Activated T-cell treated with anti-CD3 and anti-CD28 coated beads, Interleukin-2, amount 50 U/mL, for 1 hour (primary cell): ENCODE measurements at places on chromosomes 6 and 20.

DNA sequence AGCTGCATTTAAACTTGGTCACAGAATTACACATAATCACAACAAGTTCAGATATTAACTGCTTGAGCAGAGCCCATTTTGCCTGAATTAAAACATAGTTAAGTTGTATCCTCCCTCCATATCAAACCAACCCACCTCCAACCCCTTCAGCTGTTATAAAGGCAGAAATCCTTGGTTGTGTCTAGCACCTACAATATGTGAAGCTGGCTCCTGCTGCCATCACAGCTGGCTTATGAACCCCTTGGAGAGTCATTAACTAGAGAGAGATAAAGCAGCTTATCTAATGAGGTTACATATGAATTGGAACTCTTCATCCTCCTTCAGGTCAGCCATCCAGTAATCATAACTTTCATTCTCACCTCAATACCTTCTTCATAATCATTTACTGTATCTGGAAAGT lies 101.8 kb downstream of the EPHA7 start:
- DNase-seq = no peak

- no peak for DNase-seq
Observed at GRCh38 chr6:108336971-108337370, 42.1 kb downstream of the AFG1L start.

DNA sequence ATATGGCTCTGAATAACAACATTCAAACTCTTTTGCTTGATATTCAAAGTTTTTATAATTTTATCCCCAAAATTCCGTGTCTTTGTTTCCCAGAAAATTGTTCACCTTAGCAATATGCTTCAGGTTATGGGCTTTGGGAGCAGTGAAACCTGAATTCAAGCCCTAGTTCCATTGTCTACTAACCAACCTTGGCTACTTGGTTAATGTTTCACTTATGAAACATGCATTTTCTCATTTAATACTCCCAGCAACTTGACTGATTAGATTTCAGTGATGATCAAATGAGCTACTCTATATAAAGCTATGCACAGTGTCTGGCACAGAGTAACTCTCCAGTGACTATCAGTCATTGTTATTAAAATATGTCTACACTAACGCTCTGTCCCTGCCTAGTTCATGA lies 192.2 kb upstream of the TENT5A start:
- DNase-seq = no peak

GRCh38 chr20:41342474-41343464 lies 2.1 kb downstream of the LPIN3 start:
- no peak for DNase-seq

DNA sequence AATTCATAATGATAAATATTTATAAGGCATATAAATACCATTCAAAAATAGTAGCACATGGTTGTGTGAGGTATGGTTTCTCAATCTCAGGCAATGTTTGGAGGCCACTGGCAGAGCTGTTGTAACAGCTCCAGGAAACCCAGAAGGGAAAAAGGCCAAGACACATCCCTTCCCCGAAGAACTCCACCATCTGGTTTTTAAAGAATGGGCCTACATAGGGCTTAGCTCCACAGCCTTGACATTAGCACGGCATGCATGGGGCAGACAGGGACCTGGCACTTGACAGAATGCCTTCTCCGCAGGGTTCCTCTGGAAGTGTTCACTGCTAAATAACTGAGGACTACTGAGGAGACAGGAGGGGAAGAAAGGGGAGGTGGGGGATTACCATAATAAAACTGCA lies 16.1 kb upstream of the FOXO3 start:
- no peak for DNase-seq

DNA sequence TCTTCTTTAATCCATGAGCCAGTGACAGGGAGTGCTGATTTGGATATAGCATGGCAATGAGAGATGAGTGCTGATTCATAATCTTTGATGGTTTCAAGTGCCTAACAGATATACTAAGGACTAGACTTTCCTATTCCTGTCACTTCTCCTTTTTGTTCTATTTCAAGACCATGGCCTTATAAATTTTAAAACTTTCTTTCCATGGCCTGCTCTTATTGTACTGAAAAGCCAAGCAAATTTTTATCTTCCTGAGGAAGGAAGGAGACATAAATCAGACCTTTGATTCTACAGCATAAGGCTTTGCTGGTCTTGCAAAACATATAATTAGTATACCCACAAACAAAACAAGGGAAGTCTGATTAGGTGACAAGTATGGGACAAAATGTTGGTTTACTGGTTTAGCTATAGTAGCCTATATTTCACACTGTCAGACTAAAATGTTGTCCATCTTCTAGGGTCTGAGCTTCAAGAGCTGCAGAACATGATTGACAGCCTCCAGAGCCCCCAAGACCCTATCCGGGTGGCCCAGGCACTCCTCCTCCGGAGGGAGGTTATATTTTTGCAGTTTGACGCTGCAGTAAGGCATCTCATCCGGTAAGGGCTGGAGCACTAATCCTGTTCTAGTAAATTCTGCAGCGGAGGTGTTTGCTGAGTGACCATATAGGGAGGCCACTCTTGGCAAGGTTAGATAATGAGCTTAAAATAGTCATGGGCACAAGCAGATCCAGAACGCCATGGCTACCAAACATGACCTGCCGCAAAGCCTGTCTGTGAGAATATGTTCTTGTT lies 82.3 kb downstream of the CD164 start:
- no peak for DNase-seq

DNA sequence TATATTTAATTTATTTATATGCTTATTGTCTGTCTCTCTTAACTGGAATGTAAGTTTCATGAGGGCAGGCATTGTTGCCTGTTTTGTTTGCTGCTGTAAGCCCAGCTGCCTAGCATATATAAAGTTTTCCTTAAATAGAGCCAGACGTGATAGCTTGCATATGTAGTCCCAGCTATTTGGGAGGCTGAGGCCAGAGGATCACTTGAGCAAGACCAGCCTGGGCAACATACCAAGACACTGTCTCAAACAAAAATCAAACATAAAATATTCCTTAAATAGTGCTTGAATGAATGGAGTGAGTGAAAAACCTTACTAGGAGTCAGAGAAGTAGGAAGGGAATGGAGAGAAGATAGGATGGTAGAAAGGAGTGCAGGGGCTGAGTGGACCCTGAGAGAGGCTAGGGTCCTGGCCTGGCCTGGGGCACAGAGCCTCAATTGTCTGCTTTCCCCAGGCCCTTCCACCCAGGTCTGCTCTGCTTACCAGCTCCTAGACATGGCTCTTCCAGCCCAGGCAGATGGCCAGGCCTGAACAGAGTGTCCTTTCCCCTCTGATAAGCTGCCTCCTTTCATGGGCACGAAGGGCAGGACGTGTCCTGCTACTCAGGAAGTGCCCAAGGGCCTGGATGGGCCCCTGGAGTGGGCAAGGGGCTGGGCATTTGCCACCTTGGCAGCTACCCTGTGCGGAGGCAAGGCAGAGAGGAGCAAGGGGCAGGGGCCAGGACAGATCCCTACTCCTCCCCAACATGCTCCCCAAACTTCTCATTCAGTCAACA lies 17.7 kb upstream of the BAK1 start:
- DNase-seq = no peak

DNA sequence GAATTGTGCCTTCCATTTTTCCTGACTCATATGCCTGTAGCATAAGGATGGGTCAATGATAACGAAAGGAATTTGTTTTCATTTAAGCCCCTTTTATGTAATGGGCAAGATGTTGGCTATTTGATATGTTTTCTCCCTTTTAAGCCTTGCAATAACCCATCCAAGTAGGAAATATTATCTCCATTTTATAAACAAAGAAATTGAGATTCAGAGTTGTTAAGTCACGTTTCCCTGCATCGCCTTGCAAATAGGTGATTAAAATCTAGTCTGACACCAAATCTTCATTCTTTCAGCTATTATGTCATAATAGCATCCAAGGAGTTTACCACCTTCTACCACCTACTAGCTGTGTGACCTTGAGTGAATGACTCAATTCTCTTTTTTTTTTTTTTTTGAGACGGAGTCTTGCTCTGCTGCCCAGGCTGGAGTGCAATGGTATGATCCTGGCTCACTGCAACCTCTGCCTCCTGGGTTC lies 7.0 kb downstream of the HNF4A start:
- DNase-seq = no peak

DNA sequence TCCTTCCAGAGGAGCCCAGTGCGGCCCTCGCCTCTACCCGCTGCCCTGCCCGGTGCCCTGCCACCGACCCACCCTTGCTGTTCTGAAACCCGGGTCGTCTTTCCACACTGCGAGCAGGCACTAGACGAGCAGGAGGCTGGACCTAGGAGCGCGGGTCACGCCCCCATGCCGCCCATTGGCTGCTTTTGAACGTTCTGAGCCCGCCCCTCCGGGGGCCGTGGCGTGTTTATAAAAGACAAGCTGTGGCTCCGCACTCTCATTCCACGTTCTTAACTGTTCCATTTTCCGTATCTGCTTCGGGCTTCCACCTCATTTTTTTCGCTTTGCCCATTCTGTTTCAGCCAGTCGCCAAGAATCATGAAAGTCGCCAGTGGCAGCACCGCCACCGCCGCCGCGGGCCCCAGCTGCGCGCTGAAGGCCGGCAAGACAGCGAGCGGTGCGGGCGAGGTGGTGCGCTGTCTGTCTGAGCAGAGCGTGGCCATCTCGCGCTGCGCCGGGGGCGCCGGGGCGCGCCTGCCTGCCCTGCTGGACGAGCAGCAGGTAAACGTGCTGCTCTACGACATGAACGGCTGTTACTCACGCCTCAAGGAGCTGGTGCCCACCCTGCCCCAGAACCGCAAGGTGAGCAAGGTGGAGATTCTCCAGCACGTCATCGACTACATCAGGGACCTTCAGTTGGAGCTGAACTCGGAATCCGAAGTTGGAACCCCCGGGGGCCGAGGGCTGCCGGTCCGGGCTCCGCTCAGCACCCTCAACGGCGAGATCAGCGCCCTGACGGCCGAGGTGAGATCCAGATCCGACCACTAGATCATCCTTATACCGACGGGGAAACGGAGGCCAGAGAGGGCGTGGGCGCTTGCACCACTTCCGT lies at the start of gene ID1:
Gene ID1, plus strand, starts transcription at position 259 of the 871 bp plus-strand sequence. Its CDS starts 99 bp downstream, at position 358.
- DNase-seq = peak; percentile 93

- DNase-seq = no peak
Observed at GRCh38 chr20:47501116-47501481, 588 bp upstream of the NCOA3 start.
